MCF 10A (cell line): ENCODE measurements at places on chromosomes 5 and 9.

GRCh38 chr5:107698286-107698685 is 27.5 kb upstream of the EFNA5 start:
- DNase-seq = peak; percentile 33

DNA sequence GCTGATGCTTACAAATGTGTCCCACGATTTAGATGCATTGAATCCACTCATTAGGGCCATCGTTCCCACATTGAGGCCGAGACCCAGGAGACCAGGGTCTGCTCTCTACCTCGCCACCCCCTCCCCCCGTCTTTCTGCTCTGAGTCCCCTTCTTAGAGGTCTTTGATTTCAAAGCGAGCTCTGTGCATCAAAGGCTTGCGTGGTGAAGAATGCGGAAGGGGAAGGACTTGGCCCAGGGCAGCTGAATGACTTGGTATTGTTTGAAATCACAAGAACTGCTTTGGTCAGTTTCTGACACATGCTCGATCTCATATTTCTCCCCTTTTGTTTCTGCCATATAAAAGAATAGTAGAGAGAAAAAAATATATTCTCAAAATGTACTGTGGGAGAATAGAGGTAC is 78.3 kb upstream of the IRX1 start:
- no peak for DNase-seq

DNA sequence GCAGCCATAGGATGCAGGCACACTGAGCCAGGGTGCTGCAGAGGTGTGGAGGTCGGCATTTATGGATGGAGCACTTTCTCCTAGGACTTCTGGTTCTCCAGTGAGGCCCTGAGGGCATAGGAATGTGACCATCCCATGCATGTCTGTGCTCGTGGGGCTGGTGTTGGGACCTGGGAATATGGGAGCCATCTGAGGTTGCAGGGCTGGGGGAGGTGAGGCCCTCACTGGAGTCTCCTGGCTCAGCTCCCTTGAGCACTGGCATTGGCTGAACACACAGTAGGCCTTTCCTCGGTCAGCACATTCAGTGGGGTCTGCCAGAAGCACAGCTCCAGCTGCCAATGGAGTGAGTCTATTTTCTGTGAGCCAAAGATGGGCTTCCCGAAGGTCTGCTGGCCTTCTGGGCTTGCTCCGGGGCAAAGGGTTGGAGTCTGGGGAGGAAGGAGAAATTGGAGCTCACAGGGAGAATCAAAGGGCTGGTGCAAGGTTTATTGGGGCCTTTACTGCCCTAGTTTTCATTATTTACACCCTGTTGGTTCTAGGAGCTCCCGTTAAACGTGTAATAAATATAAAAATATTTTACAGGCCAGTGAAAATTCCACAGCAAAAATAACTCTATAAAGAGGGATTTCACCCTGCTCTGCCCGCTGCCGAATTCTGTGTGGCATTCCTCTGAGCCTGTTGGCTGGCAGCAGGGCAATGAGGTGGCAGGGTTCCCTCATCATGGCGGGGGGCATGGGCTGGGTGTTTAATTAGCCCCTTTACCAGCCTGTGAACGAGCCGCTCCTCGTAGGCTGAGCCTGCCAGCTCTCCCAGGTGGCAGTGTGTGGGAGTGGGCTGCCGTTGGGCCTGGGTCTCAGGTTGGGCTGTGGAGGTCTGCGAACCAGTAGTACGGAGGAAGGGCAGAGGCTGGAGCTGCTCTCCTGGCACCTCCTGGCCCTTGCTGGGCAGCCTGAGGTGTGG is 31.6 kb upstream of the PITX1 start:
- no peak for DNase-seq

GRCh38 chr9:4386819-4387218 is 87.0 kb upstream of the GLIS3 start:
- peak; percentile 9 for DNase-seq

DNA sequence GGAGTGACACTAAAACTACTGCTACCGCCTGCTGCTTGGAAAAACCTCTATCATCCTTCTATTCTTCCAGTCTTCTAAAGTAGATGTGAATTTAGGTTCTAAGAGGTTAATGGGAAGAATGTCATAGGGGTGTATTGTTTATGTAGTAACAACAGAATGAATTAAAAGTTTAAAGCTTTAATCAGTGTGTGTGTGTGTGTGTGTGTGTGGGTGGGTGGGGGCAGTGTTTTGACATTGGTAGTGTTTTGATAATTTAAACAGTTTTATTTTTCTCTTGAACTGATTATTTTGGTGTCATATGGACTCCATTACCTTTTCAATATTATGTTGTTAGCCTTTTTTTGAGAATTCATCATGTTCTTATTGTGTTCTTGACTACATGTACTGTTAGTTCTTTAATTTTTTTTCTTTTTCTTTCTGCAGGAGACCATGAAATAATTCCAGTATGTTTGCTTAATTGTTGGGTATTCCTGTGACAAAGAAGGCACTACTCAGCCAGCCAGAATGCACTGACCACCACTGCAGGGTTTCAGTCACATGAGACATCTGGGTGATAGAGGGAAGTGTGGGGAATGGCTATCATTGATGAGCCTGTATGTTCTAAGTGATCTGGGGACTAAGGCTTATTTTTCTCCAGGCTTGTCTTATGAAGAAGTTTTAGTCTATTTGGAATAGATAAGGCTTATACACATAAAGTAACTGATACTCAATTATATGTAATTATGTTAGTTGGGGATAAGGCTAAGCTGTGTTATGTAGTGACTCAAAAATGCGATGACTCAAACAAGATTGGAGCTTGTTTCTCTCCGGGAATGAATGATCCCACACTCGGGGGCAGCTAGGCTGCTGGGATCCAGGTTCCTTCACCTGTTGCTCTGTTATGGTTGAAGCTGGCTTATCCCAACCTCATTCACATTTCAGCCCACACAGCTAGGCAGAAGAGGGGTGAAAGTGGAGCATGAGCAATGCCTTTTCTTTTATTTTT is 50.2 kb upstream of the ACTBL2 start:
- DNase-seq = peak; percentile 14

DNA sequence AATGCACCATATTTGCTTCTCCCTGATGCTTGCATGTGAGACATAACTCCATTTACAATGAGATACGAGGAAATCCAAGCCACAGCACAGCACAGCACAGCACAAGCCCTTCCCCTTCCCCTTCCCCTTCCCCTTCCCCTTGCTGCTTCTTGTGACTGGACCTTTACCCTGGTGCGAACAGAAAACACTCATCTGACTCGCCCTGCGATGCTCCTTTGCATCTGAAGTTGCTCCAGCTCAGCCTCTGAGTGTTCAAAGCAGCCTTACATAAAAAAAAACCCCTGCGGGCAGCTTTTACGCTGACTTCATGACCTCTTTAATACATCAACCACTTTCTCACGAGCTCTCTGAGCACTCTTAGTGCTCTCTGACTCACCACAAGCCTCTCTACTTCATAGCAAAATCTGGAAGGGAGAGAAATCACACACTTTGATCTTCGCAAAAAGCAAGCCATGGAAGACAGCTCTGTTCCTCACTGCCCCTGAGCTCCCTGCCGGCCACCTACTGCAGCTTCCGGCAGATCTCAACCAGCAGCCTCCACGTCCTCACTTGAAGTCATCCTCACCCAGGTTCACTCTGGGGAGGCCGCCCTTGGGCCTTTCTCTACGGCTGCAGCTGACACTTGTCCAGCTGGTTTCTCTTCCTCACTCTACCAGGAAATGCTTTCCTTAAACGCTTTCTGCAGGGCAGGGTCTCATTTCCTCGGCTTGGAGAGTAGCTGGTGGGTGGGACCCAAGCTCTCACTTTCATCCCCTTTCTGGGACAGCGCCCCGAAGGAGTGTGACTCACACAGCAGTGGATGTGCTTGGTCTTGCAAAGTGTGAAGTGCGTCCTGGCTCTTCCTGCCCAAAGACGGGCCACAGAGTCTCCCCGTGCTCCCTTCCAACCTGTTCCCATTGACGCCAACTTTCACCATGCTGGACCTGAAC is 5.3 kb downstream of the SLC34A1 start:
- peak; percentile 96 for DNase-seq

GRCh38 chr5:84550222-84550621 is 165.5 kb upstream of the EDIL3 start:
- DNase-seq = no peak

- DNase-seq = peak; percentile 55
These were observed 60.7 kb downstream of the HRH2 start for GRCh38 chr5:175718401-175719108.

- peak; percentile 30 for DNase-seq
These were observed 41.9 kb downstream of the MOCS2 start for GRCh38 chr5:53067641-53068040.

DNA sequence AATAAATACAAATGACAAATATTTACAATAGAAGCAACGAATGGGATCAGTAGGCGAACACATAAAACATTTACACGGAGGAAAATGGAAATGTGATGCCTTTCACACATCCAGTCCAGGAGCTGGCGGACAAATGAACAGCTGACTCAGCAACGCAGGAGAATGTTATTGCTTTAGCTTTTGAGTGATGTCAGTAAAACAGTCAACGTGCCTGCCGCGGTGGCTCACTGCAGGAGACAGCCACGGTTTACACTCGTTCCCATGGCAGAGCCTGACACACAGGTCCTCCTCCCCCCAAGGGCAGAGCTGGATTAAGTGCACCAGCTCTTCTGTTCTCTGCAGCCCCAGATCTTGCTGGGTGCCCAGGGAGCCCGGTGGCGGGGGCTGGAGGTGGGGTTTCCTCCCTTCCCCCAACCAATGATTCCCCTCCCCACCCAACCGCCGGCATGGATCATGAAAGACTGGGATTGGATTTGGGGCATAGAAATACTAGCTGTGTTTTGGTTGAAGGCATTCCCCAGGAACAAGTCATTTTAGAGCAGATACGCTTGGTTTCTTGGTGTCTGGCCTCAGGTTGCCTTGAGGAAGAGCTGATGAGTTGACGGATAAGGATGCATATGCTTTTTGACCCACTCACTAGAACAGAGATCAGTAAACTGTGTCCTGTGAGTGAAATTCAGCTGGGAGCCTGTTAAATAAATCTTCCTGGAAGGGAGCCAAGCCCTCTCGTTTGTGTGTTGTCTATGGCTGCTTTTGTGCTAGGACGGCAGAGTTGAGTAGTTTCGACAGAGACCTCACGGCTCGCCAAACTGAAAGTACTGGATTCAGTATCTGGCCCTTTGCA is 12.5 kb downstream of the STC2 start:
- DNase-seq = peak; percentile 43
